ENCODE measurements at places on chromosomes 5 and 9. TPM values are rescaled to one million over a fixed set of nuclear protein-coding genes. Genes with fewer than 3 reads are reported as not detected.

- peak; percentile 52 for DNase-seq
- H3K27ac ChIP-seq: peak overlapping the region; percentile 36
- no peak overlapping the region for H3K4me3 ChIP-seq
- H3K4me1 ChIP-seq: peaks cover 15% of the 10 kb centered on the region
- no peaks in the 10 kb centered on the region for H3K27me3 ChIP-seq
Observed at GRCh38 chr9:86614871-86615849, 260.9 kb upstream of the TUT7 start.

GRCh38 chr5:113140837-113141671 lies 164.5 kb downstream of the DCP2 start:
- peak; percentile 87 for DNase-seq
- peak overlapping the region; percentile 19 for H3K4me3 ChIP-seq
- H3K36me3 ChIP-seq: no peaks in the 10 kb centered on the region
- peak overlapping the region; percentile 38 for H3K27ac ChIP-seq
- H3K4me1 ChIP-seq: peaks cover 29% of the 10 kb centered on the region

DNA sequence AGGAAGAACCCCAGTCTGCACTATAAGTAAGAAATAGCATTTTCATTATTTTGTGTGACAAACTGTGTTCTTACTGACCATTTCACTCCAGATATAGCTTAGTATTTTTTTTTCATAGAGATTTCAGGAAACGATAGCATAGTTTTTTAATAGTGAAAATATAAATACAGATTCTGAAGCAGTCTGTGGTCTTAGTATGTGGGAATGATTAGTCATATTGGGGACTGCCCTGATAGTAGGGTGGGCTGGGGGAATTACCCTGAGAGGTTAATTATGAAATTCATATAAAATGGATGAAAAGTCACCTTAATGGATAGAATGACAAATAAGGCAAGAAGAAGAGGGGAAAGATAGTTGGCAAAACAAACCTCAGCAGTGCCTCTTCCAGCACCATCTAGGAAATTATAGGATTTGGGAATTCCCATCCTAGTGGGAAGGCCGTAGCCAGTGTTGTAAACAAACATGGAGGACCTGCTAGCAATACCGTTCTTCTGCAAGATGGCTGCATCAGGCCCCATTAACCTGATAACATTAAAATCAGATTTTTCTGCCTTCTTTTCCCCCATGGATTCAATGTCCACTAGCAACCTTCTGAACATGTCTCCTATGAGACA lies 23.7 kb upstream of the NR3C1 start:
- no peak for DNase-seq
- peaks cover 12% of the 10 kb centered on the region for H3K4me1 ChIP-seq
- H3K27ac ChIP-seq: no peak overlapping the region
- no peaks in the 10 kb centered on the region for H3K36me3 ChIP-seq
- H3K4me3 ChIP-seq: no peak overlapping the region

GRCh38 chr9:34187891-34188240 lies 9.0 kb downstream of the UBAP1 start:
- H3K36me3 ChIP-seq: no peaks in the 10 kb centered on the region
- peaks cover 51% of the 10 kb centered on the region for H3K4me1 ChIP-seq
- DNase-seq: no peak
- no peaks in the 10 kb centered on the region for H3K27me3 ChIP-seq
- H3K4me3 ChIP-seq: 0 out of 2 replicates have a peak overlapping the region, but pooled peaks have one; percentile 12

GRCh38 chr9:131728961-131729360 lies 10.9 kb downstream of the RAPGEF1 start:
- DNase-seq: no peak
- peaks cover 60% of the 10 kb centered on the region for H3K4me1 ChIP-seq
- H3K36me3 ChIP-seq: no peaks in the 10 kb centered on the region
- H3K4me3 ChIP-seq: no peak overlapping the region
- H3K27me3 ChIP-seq: no peaks in the 10 kb centered on the region

GRCh38 chr5:98941131-98941883 lies 12.5 kb upstream of the CHD1 start:
- no peaks in the 10 kb centered on the region for H3K36me3 ChIP-seq

DNA sequence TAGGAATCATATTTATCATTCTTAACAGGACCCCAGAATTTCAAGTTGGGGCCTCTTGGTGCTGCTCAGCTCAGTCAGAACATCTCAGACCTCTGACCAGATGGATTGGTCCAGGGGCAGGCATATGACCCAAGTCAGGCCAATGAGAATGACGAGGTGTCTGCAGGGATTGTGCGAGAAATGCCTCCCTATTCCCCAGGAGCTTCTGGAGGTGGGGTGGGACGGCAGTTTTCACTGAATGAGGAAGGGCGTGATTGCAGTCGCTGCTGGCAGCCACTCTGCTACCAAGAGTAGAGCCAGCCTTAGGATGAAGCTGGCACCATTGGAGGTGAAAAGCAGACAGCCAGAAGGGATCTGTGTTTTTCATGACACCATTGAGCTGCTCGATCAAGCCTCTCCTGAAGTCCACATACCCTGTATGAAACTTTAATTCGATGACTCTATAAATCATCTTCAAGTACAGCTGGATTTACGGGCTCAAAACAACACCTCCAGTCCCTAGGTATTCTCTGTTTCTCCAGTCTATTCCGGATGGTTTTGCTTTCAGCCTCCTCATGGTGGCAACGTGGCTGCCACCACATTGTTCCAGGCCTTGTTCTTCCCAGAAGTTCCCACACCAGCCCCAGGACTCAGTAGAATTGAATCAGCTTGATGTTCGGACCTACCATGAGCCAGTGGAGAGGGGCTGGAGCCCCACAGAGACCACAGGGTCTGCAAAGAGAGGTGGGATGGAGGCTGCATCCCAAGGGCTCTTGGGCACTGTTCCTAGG lies 70.2 kb upstream of the ADAMTS2 start:
- no peaks in the 10 kb centered on the region for H3K4me1 ChIP-seq
- H3K4me3 ChIP-seq: no peak overlapping the region
- H3K27ac ChIP-seq: no peak overlapping the region
- H3K36me3 ChIP-seq: no peaks in the 10 kb centered on the region
- no peak for DNase-seq
- peaks cover 22% of the 10 kb centered on the region for H3K27me3 ChIP-seq

DNA sequence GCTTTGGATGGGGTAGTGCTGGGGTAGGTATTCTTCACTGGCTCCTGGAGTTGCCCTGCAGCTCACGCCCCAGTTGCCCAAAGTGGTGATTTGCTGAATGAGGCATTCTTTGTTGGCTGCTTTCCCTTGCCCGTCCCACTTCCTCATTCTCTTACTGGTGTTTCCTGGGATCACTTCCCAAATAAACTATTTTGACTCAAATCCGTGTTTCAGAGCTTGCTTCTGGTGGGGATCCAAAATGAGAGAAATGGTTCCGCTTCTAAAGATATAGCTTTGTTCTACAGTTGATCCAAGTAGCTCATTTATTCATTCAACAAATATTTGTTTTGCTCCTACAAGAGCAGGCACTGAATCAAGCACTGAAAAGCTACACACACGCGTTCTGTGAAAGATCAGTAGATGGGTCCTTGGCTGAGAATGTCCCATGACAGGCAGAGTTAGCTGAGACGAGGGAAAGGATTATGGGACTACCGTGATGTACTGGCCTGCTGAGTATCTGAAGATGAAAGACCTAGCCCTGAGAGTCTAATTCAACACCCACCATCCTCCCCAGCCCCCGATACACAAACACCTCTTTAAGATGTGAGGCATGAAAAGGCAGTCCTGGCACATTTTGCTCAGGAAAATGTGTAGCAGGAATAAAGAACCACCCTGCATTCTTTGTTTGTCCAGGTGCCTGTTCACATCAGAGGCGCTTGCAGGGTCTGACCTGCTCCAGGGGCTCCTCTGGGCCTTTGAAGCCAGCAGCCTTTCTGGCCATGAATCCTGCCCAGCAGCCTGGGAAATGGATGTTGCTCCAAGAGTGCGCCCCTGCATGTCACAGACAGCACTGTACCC lies 143.1 kb upstream of the RANBP3L start:
- H3K27me3 ChIP-seq: peaks cover 9% of the 10 kb centered on the region
- H3K4me1 ChIP-seq: peaks cover 29% of the 10 kb centered on the region
- H3K36me3 ChIP-seq: no peaks in the 10 kb centered on the region
- no peak overlapping the region for H3K27ac ChIP-seq

- H3K27me3 ChIP-seq: peaks cover 21% of the 10 kb centered on the region
- no peaks in the 10 kb centered on the region for H3K4me1 ChIP-seq
- H3K4me3 ChIP-seq: no peak overlapping the region
- no peak for DNase-seq
- 0 out of 2 replicates have a peak, but pooled peaks cover 4% of the 10 kb centered on the region for H3K36me3 ChIP-seq
Observed at GRCh38 chr5:1134478-1134877, 22.6 kb upstream of the SLC12A7 start.

DNA sequence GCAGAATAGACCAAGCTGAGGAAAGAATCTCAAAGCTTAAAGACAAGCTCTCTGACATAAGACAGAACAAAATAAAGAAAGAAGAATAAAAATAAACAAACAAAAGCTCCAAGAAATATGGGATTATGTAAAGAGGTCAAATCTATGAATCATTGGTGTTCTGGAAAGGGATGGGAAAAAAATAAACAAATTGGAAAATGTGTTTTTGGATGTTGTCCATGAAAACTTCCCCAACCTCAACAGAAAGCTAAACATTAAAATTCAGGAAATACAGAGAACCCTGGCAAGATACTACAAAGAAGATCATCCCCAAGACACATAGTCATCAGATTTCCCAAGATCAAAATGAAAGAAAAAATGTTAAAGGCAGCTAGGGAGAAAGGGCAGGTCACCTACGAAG lies 662.0 kb upstream of the CDH18 start:
- no peak for DNase-seq
- H3K4me1 ChIP-seq: no peaks in the 10 kb centered on the region
- H3K36me3 ChIP-seq: no peaks in the 10 kb centered on the region
- H3K27ac ChIP-seq: no peak overlapping the region
- no peak overlapping the region for H3K4me3 ChIP-seq

GRCh38 chr9:125654121-125654520 lies 52.9 kb downstream of the MAPKAP1 start:
- peaks cover 83% of the 10 kb centered on the region for H3K4me1 ChIP-seq
- H3K4me3 ChIP-seq: peak overlapping the region; percentile 57
- peaks cover 27% of the 10 kb centered on the region for H3K36me3 ChIP-seq
- H3K27me3 ChIP-seq: no peaks in the 10 kb centered on the region
- H3K27ac ChIP-seq: peak overlapping the region; percentile 85

DNA sequence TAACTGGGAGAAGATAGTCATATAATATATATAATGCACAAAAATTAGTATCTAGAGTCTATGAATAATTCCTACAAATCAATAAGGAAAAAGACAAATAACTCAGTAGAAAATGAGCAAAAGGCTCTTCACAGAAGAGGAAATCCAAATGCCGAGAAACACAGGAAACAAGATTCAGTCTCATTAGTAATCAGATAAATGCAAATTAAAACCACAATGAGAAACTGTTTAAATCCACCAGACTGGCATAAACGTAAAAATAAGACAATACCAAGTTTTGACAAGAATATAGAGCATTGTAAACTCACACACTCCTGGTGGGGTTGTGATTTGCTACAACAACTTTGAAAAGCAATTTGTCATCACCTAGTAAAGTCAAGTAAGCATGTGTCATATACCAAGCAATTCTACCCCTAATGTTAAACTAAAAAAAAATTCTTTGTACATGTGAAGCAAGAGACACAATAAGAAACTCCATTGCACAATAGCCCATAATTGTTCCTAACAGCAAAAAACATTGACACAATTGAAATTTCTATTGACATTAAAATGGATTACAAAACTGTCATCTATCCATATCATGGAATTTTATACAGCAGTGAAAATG lies 21.0 kb upstream of the UBLCP1 start:
- H3K27me3 ChIP-seq: no peaks in the 10 kb centered on the region
- no peaks in the 10 kb centered on the region for H3K36me3 ChIP-seq
- peak; percentile 1 for DNase-seq
- H3K4me3 ChIP-seq: no peak overlapping the region
- H3K4me1 ChIP-seq: peaks cover 38% of the 10 kb centered on the region

- peaks cover 67% of the 10 kb centered on the region for H3K4me1 ChIP-seq
- H3K36me3 ChIP-seq: peaks cover 39% of the 10 kb centered on the region
Observed at GRCh38 chr9:95004411-95005277, 278.1 kb downstream of the AOPEP start.

GRCh38 chr5:95773335-95774059 lies 42.4 kb downstream of the RHOBTB3 start:
- peaks cover 57% of the 10 kb centered on the region for H3K36me3 ChIP-seq
- no peaks in the 10 kb centered on the region for H3K27me3 ChIP-seq
- DNase-seq: peak; percentile 57
- H3K27ac ChIP-seq: peak overlapping the region; percentile 71
- H3K4me1 ChIP-seq: peaks cover 41% of the 10 kb centered on the region

DNA sequence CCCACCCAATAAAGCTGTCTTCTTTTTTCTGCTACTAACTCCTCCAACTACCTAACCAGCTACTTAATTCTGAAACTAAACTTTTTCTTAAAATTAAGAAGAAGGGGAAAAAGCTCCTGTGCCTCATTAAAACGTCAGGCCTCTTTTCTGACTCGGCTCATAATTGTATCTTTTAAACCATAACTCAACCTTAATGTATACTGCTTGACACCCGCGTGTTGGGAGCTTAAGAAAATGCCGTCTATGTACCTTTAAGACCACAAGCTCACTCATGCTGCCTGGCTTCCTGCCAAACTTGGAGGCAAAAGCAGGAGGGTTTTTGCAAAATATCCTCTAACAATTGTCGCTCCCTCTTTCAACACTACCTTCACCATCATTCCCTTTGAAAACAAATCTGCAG lies 5.0 kb downstream of the EBF1 start:
- H3K4me3 ChIP-seq: no peak overlapping the region
- H3K4me1 ChIP-seq: peaks cover 22% of the 10 kb centered on the region
- DNase-seq: no peak
- H3K27ac ChIP-seq: no peak overlapping the region
- H3K36me3 ChIP-seq: no peaks in the 10 kb centered on the region

GRCh38 chr5:124536333-124536732 lies 210.1 kb downstream of the ZNF608 start:
- H3K27me3 ChIP-seq: peaks cover 8% of the 10 kb centered on the region
- no peaks in the 10 kb centered on the region for H3K4me1 ChIP-seq
- H3K36me3 ChIP-seq: no peaks in the 10 kb centered on the region
- DNase-seq: no peak
- H3K4me3 ChIP-seq: no peak overlapping the region

- no peak for DNase-seq
- H3K4me1 ChIP-seq: no peaks in the 10 kb centered on the region
- no peaks in the 10 kb centered on the region for H3K36me3 ChIP-seq
- no peak overlapping the region for H3K27ac ChIP-seq
- H3K27me3 ChIP-seq: no peaks in the 10 kb centered on the region
- H3K4me3 ChIP-seq: no peak overlapping the region
Observed at GRCh38 chr9:76077537-76077936, 187.1 kb downstream of the PCSK5 start.

The KIF24 gene
- 3.2 TPM for total RNA-seq

The SLC25A2 gene
- 0.24 TPM for total RNA-seq

The ACTBL2 gene
- not detected for total RNA-seq

The C8G gene
- 0.82 TPM for total RNA-seq

The CATSPER3 gene
- total RNA-seq: 0.20 TPM

The PCDHB9 gene
- total RNA-seq: 2.5 TPM

The IL17B gene
- total RNA-seq: 0.47 TPM

The GRIN3A gene
- not detected for total RNA-seq

The NR2F1-AS1 gene
- total RNA-seq: 28.1 TPM

The TSSK1B gene
- total RNA-seq: not detected

The SGCD gene
- 6.5 TPM for total RNA-seq

Measured in HFFc6 (cell line).